SJCRH30 (cell line): ENCODE measurements at places on chromosomes 12 and 14.

- no peak for DNase-seq
Measured at GRCh38 chr14:20658246-20658645, 16.8 kb upstream of the OR6S1 start.

DNA sequence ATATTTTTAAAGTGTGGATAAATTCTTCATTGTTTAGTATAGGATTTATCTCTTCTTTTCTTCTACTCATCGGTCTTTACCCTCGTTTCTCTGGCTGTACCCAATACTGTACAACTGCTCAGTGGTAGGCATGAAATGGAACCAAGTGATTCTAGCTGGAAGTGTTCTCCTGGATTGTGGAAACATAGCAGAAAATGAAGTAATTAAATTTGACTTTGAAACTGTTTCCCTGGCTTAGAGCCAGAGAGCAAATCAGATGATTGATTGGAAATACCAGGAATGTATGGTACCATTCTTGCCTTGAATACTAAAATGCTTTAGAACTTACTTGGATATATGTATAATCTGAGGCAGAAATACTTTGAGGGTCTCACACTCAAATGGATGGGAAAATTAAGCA is 292.3 kb downstream of the ERC1 start:
- no peak for DNase-seq

DNA sequence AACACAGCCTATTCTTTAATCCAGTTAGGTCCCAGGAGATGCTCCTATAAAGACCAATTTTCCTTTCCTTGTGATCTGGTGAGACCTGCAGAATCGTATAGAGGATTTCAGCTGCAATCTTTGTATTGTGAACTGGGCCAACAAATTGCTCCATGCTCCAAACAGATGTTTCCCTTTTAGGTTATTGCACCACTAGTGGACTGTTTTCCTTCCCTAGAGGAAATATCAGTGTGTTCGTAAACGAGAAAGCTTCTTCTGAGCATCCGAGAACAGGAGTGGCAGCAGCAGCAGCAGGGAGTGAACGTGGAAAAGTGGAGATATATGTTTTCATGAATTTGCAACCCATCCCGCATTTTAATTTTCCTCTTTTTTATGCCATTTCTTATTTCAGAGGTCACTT is 344.1 kb upstream of the PDE3A start:
- DNase-seq = no peak

GRCh38 chr12:83335748-83336147 is 649.0 kb downstream of the TMTC2 start:
- DNase-seq = no peak

DNA sequence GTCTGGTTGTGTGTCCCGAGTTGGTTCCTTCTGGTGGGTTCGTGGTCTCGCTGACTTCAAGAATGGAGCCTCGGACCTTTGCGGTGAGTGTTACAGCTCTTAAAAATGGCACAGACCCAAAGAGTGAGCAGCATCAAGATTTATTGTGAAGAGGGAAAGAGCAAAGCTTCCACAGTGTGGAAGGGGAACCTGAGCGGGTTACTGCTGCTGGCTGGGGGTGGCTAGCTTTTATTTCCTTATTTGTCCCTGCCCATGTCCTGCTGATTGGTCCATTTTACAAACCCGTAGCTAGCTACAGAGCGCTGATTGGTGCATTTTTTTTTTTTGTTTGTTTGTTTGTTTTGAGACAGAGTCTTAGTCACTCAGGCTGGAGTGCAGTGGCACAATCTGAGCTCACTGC is 29.3 kb downstream of the FGF6 start:
- no peak for DNase-seq

DNA sequence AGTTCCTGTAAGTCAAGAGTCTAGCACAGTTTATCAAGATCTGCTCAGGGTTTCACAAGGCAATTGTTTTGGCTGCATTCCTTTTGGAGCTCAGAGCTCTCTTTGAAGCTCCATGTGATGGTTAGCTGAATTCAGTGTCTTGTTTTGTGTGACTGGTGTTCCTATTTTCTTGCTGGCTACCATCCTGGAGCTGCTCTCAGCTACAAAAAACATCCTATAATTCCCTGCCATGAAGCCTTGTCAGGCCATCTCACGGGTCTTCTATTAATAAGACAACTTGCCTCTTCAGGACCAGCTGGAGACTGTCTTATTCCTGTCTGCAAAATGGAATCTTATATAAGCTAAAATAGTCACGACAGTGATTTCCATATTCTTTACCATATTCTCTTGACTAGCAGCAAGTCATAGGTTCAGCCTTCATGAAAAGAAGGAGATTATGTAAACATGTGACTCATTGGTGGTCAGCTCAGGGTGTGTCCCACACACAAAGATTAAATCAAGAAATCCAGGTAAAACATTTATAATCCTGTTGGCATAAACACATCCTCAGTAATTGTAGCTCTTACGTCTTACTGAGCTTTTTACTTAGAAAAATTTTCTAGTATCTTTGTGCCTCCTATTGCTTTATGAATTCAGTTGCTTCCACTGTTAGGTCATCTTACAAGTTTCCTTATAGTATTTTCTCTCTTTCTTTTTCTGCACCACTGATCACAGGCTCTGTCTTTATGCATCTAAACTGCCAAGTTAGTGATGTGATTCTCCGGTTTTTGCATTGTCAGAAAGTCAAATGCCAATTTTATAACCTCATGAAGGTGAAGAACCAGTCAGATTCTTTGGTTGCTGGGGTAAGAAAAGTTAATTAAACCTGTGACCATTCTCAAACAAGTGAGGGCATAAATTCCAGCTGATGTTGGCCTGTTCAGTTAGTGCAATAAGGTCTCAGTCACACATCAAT is 378.5 kb upstream of the MGAT4C start:
- DNase-seq = no peak

GRCh38 chr12:130973109-130973508 is 19.4 kb downstream of the ADGRD1 start:
- no peak for DNase-seq
